Glomerular endothelial cell (primary cell): ENCODE measurements at places on chromosomes 12 and 14. TPM values are rescaled to one million over a fixed set of nuclear protein-coding genes. Genes with fewer than 3 reads are reported as not detected.

Gene PRPH
- total RNA-seq = 1.5 TPM in 1 of 2 replicates, not detected in the other

Gene IL22
- not detected in 2 replicates for total RNA-seq

Gene SIX1
- total RNA-seq = 7.5 and 8.9 TPM in 2 replicates

DNA sequence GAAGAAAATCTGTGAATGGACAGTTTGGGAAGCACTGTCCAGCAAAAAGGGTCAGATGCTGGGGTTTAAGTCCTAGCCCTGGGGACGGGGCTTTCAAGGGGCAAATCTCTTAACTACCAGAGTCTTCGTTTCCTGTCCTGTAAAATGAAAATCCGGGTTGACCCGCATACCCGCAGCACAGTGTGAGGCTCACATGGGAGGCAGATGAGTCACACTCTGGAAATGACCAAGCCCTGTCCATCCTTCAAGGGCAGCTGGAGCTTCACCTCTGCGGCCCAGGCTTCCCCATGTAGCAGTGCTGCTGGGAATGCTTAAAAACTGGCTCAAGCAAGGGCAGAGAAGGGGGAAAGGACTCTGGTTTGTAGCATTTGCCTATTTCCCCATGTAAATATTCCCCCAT lies 19.0 kb downstream of the FAM181A start:
- DNase-seq = no peak

GRCh38 chr12:75814851-75815754 lies 216.5 kb downstream of the PHLDA1 start:
- DNase-seq = peak; percentile 92

Gene SCNN1A
- total RNA-seq = 0.24 TPM in 1 of 2 replicates, not detected in the other

DNA sequence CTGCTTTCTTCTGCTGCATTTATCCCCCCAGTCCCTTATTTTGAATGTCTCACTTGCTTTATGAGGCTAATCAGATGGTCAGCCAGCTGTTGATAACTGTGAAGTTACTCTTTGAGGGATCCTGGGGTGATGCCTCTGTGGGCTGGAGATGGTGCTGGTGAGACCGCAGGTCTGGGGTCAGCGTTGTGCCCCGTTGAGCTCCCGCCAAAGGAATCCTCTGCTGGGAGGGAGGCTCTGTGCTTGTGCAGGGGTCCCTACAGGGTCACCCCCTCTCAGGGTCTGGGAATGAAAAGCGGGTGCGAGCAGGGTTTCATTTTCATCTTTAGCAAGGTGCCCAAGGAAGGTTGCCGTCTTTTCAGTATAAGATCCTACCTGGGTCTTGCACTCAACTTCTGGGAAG lies 161.2 kb upstream of the RTL1 start:
- DNase-seq = no peak

DNA sequence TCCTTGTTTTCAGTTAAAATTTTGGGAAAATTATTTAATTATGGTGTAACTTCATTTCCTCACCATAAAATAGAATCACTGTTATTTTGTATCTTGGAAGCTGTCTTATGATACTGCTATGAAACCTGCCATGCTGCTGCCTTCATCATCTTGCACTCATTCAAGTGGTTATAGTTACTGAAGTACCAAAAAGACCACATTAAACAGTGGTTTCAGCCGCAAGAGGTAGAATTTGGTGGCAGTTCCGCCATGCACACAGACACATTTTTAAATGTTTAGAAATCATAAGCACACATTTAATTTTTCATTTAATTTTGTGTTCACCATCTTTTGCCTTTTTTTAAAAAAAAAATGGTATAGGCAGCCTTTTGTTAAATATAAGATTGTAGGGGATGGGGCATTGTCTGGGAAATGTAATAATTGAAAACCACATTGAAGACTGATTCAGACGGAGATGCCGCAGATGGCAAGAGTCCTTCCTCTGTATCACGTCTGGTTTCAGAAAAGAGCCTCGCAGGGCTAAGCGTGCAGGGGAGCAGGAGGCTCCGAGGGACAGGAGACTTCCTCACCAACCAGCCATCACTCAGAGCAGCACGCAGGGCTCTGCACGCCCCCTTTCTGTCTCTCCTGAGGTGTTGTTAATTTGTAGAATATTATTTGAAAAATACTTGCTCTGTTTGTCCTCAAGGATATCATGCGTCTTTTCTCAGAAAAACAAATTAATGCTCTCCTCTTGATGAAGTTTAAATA lies 115.2 kb upstream of the PELI2 start:
- DNase-seq = no peak

Gene SPIC
- total RNA-seq = not detected in 2 replicates

DNA sequence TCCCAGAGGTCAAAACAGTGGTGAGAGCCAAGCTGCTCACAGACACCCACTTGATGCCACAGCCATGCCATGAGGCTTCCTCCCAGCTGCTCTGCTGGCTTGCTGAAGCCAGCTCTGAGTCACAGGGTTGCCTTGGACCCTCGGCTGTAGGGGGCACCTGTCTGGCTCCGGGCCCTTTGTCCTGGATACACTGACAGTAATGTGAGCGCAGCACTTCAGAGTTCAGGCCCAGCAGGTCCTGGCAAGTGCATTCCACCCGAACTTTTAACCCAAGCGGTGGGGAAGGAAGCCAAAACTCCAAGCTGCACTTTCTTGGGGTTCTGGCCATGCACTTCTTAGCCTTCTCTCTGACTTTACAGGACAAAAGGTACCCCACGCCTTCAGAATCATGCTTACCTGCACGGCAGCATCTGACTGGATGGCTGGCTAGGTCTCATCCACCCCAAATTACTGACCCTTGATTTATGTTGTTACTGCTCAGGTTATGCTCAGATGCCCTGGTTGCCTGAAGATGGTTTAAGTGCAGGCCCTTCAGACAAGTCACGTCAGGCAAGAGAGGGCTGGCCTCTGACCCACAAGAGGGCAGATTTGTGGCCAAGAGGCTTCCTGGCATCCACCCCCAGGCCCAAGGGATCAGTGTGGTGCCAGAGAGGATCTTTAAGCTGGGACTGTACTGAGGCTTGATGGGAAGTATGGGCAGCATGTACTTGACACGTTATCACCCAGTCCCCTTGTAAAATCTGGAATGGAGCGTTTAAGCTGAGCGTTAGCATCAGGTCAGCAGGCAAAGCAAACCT lies 24.8 kb downstream of the SLC25A29 start:
- DNase-seq = no peak

DNA sequence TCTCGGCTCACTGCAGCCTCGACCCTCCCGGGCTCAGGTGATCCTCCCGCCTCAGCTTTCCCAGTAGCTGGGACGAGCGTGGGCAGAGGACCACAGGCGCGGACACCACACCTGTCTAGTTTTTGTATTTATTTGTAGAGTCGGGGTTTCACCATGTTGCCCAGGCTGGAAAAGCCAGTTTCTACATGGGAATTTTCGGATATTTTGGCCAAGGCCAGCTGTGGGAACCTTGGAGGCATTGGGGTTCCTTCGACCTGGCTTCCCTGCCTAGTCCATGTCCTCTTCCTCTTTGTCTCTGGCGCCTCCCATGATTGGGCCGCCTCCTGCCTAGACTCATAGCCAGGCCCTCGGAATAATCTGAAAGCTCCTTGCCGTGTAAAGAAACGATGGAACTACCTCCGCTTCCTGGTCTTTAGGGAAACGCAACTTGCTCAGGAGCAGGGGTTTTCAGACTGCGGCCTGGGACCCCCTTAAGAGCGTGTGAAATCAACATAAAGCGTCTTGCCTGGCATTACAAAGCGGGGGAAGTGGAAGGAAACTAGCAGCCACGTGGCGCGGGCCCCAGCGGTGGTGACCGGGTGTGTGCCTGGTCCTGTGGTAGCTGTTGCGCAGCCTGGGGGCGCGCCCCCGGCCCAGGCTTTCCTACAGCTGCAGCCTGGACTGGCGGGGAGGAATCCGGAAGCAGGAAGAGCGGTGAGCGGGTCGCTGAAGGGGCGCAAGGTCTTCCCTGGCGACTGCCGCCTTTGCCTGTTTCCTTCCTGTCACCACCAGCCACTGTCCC lies 1.4 kb upstream of the HSP90AA1 start:
- DNase-seq = no peak

Gene LIMA1
- 85.5 and 102 TPM in 2 replicates for total RNA-seq

Gene RNASE4
- total RNA-seq = 4.0 and 7.8 TPM in 2 replicates

GRCh38 chr12:79834712-79835376 lies 100.1 kb downstream of the PPP1R12A start:
- no peak for DNase-seq

GRCh38 chr12:5184186-5184585 lies 140.5 kb downstream of the KCNA5 start:
- no peak for DNase-seq

Gene CLEC4C
- not detected in 2 replicates for total RNA-seq

Gene CLEC4E
- 0.41 and 0.58 TPM in 2 replicates for total RNA-seq

GRCh38 chr14:47626151-47627035 lies 49.0 kb downstream of the MDGA2 start:
- DNase-seq = no peak

Gene ATG14
- 8.0 and 9.0 TPM in 2 replicates for total RNA-seq

Gene MFAP5
- total RNA-seq = 0.92 TPM in 1 of 2 replicates, not detected in the other

- no peak for DNase-seq
These were observed 120.1 kb upstream of the NPAS3 start for GRCh38 chr14:32818581-32818980.

GRCh38 chr14:94473666-94474410 lies 2.2 kb downstream of the SERPINA9 start:
- no peak for DNase-seq

Gene KRT77
- not detected in 2 replicates for total RNA-seq

- no peak for DNase-seq
These were observed 12.6 kb downstream of the DDX55 start for GRCh38 chr12:123614531-123614930.

DNA sequence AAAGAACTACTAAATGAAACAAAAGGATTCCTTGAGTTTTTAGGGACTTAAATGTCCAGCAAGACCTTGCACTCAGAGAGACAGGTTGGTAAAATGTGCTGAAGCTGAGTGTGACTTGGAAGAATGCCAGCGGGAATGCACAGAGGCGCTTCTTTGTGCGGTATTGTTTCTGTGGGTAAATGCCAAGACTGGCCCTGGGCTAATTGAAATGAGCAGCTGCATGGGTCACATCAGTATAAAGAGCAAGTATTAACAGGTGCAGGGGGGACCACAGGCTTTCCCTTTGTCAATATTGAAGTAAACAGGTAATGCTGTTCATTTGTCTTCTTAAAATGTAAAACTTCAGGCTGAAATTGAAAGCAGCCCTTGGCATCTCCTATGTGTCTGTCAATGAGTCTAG lies 74.3 kb downstream of the LMO3 start:
- no peak for DNase-seq

- no peak for DNase-seq
These were observed 39.8 kb downstream of the ITPK1 start for GRCh38 chr14:93075891-93076290.

Gene LRRC10
- not detected in 2 replicates for total RNA-seq

DNA sequence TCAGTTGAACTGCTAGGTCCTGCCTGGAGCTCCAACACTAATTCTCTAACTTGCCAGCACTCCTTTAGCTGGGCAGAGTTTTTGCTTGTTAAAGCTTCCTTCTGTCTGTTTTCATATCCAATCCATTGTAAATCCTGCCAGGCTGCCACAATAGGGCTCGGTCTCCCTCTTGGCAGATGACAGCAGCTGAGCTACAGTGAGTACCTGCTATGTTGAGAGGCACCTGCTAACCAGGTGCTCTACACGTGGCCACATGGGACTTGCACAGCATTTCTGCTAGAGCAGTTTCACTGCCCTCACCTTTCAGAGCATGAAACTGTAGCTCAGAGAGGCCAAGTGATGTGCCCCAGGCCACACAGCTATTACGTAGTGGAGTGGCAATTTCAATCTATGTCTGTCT lies 106.6 kb upstream of the NOS1 start:
- DNase-seq = no peak

GRCh38 chr12:49582201-49582600 lies 14.3 kb upstream of the MCRS1 start:
- DNase-seq = no peak

DNA sequence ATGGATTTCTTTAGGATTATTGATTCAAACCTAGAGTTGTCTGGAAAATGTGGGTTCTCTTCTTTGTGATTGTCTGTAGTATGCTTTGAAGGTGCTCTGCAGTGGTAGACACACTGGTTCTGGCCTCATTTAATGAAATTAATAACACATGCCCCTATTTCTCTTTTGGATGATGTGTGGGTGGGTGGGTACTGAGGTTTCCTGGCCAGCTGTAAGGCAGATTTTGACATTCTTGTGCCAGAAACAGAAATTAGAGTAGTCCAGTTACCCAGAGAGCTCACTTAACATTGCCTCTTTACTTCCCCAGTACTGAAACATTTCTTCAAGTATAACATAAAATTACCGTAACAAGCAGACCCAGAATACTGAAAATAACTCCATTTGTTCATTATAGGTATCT lies 14.4 kb downstream of the TSFM start:
- no peak for DNase-seq

DNA sequence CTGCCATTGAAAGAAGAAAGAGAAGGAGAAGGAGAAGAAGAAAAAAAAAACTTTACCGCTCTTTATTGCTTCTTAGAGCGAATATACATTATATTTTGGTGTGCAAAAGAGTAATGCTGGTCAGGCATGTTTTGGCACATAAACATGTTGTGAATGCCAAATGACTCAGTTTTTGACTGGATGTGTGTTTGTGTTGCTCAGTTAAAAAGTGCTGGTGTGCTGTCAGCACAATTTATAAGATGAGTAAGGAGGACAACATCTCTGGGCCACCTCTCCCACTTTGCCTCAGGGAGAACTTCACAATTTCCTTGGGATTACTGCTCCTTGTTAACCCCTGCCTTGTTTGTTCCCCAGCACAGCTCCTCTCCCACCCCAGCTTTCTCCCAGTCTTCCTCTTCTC lies 584.8 kb downstream of the ETNK1 start:
- no peak for DNase-seq

- no peak for DNase-seq
These were observed 498 bp downstream of the SLC39A2 start for GRCh38 chr14:20999591-20999990.

GRCh38 chr14:69354383-69355153 lies 43.5 kb downstream of the ERH start:
- DNase-seq = no peak

Gene PCED1B
- total RNA-seq = 0.70 and 1.9 TPM in 2 replicates

Gene STAT2
- total RNA-seq = 76.0 and 104 TPM in 2 replicates

GRCh38 chr12:47779301-47779942 lies 6.4 kb downstream of the SLC48A1 start:
- DNase-seq = peak; percentile 56

Gene CMAS
- 32.7 and 46.5 TPM in 2 replicates for total RNA-seq

Gene SLCO1C1
- total RNA-seq = not detected in 2 replicates

GRCh38 chr12:65372574-65372973 lies 94.1 kb downstream of the MSRB3 start:
- no peak for DNase-seq

- no peak for DNase-seq
These were observed 136.8 kb downstream of the CALM1 start for GRCh38 chr14:90533591-90534021.

Gene HHIPL1
- 2.6 and 4.3 TPM in 2 replicates for total RNA-seq

GRCh38 chr14:60087668-60088067 lies 4.1 kb upstream of the PCNX4 start:
- no peak for DNase-seq
